Mucosa of descending colon (tissue), 3 donors: ENCODE measurements at places on chromosomes 2 and 18. TPM values are rescaled to one million over a fixed set of nuclear protein-coding genes. Genes with fewer than 3 reads are reported as not detected.

CFAP53 gene
- 0.47 TPM for total RNA-seq

FEV gene
- total RNA-seq: 2.7 TPM

CYTIP gene
- 5.8 TPM for total RNA-seq

ALKAL2 gene
- 2.2 TPM for total RNA-seq

VWC2L gene
- total RNA-seq: not detected

UGGT1 gene
- 47.1 TPM for total RNA-seq

VSNL1 gene
- 5.4 TPM for total RNA-seq

LRP1B gene
- total RNA-seq: 0.12 TPM

UXS1 gene
- 26.3 TPM for total RNA-seq

BMP10 gene
- total RNA-seq: 0.43 TPM

REG3A gene
- not detected for total RNA-seq

MRPL53 gene
- total RNA-seq: 48.2 TPM

GREB1 gene
- 1.6 TPM for total RNA-seq

DNAH7 gene
- total RNA-seq: 3.0 TPM

GRCh38 chr2:144508172-144508851 lies 11.6 kb downstream of the ZEB2 start:
- no peak for DNase-seq

DNA sequence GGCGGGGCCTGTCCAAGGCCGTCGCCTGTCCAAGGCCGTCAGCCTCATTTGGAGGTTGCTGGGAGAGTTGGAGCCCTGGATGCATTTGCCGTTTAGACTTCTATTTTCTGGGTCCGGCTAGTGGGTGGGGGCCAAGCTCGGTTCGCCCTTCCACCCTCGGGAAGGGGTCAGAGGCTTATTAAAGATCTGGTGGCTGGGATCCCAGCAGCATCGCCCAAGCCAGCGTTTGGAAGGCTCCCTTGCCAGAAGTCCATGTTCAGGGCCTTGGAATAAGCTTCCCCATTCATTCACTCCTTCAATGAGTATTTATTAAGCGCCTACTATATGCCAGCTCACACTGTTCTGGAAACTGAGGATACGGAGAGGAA lies 516 bp upstream of the DOCK10 start:
- DNase-seq: no peak

- DNase-seq: peak; percentile 77
Measured at GRCh38 chr2:204145263-204145751, 208.7 kb downstream of the ICOS start.

DNA sequence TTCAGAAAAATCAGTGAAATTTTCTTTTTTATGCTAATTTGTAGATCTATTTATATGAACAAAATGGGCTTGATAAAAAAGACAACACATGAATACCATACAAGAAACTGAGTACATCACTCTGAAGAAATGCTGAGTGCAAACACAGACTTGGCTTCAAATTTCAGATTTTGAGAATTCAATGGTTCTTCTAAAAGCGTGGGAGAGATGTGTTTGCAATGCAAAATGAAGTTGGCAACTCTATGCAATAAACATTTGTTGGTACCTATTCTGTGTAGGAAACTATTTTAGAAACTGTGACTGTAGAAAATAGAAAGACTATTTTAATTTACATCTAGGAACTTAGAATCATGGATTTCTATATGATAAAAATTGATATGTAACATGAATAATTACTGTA lies 1834.1 kb upstream of the CELF4 start:
- no peak for DNase-seq

DNA sequence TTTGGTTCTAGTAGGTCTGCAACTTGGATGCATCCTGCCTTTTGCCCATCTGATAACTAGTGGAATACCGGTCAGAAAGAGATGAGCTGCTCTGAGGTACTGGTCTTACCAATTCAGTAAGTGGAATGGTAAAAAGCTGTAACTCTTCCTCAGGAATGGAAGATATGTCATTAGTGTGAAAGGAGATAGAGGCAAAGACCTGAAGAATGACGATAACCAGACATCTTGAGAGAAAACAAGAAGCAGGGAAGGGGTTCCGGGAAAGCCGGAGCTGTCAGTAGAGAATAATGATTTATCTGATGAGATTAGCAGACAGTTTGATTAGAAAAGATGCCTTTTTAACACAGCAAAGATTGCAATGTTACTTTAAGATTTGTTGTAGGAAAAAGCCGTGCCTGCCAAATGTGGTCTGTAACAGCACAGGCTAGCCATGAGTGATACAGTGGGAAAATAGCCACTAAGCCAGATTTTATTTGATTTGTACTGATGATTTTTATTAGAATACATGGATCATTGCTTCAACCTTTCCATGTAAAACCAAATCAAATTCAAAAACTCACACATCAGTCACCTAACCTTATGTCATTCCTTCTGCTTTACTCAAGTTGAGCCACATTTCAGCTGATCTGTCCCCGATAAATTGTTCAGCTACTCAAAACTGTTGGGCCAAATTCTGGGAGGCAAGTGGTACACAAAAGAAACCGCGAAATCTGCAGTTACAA lies 110.0 kb downstream of the TCF4 start:
- no peak for DNase-seq

- DNase-seq: no peak
Measured at GRCh38 chr2:53508667-53509066, 258.9 kb upstream of the CHAC2 start.

- DNase-seq: no peak
Measured at GRCh38 chr2:156538083-156538504, 101.9 kb downstream of the GPD2 start.

- peak; percentile 96 for DNase-seq
Measured at GRCh38 chr2:174248187-174248997, at the start of gene OLA1. Gene OLA1 (minus strand): TSS chr2:174248532. CDS start chr2:174246815, 1,717 bp downstream.

- DNase-seq: no peak
Measured at GRCh38 chr18:60543646-60544045, 171.1 kb upstream of the MC4R start.

DNA sequence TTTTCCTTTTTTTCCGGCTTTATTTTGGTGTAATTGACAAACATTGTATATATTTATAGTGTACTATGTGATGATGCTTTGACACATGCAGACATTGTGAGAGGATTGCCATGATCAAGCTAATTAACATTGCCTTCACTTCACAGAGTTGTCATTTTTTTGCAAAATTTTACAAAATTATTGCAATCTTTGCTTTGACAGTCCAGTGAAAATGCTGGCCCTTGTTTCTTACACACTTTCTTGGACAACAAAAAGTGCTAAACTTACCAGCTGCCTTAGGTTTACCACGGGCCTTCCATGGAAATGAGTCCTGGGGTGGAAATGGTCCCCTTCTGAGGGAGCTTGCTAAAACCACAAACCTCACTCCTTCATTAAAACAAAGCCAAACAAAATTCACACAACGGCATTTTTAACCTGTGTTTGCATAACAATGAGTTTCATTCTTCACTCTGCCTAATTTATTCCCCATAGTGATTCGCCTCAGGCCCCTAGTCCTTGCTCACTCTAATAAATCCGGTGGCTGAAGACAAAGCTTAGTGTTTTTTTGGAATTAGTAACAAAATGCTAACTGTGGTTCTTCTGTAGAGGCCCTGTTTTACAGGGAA lies 32.2 kb downstream of the LINC00305 start:
- no peak for DNase-seq

GRCh38 chr2:237900891-237901831 lies 41.7 kb downstream of the RAMP1 start:
- DNase-seq: peak; percentile 43

- DNase-seq: no peak
Measured at GRCh38 chr18:919078-919477, 14.4 kb downstream of the ADCYAP1 start.

GRCh38 chr2:176158855-176159662 lies 2.0 kb downstream of the HOXD3 start:
- no peak for DNase-seq

- no peak for DNase-seq
Measured at GRCh38 chr2:238250896-238251295, 11.1 kb upstream of the HES6 start.

DNA sequence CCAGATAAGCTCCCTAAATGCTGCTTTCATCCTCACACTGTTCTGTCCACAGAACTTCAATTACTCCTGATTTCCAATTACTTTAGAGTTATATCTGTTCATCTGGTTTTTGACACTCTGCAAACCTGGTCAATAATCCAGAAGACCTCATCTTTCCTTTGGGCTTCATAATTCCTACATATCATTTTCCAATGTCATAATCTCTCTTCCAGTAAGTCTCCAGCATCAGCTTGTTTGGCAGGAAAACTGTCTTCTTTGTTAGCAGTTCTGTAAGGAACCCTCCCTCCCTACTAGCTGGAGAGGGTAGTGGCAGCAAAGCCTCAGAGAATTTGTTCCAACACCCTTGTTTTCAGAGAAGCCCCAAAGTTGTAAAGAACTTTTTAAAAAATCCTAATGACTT lies 11.9 kb upstream of the SLC14A1 start:
- no peak for DNase-seq

DNA sequence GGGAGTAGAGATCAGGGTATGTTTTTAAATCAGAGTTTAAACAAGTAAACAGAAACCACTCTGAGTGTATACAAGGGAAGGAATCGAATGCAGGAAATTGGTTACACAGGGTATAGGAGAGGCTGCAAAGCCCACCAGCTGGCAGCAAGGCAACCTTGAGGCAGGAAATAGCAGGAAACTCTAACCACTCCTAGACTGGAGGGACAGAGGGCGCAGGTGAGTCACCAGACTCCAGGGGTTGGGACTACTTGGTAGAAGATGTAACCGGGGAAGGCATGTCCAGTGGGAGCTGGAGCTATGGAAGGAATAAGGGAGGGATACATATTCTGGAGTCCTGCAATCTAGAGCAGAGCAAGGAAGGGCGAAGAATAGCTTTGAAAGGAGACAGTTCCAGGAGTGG lies 152.3 kb downstream of the MEIS1 start:
- DNase-seq: peak; percentile 29

DNA sequence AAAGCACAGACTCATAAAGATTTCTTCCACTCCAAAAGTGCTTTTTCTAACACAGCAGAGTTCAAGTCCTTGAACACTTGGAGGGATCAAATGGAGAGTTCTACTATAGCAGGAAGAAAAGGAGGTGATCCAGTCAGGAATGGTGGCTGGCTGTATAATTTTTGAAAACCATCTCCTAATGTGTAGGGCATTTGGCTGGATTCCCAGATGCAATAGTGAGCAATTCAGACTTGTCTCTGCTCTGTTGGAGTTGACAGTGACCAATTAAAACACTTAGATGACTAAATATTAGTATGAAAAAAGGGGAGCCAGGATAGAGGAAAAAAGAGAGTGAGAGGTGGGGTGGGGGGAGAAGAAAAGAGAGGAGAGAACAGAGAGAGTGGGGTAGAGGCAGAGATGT lies 5.3 kb upstream of the G6PC2 start:
- no peak for DNase-seq

DNA sequence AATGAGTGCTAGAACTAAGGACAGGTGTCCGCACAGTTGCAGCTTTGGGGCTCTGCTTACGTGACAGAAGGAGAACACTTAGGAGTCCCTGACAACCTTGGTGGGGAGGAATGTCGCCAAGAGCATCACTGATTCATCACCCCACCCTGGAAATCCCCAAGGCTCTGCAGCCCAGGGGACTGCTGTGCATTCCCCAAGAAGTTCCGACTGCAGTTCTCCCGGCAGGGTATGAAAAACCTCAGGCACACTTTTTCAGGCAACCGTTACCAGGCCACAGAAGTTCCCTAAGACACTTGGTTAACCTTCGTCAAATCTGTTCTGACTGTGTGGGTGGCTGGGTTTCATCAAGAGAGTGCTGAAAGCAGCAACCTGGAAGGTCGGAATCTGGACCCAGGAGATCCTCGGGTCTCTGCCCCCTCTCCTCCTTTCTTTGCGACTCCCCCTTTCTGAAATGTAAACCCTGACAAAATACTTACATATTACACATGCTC lies 192.1 kb upstream of the CXCR4 start:
- DNase-seq: no peak

DNA sequence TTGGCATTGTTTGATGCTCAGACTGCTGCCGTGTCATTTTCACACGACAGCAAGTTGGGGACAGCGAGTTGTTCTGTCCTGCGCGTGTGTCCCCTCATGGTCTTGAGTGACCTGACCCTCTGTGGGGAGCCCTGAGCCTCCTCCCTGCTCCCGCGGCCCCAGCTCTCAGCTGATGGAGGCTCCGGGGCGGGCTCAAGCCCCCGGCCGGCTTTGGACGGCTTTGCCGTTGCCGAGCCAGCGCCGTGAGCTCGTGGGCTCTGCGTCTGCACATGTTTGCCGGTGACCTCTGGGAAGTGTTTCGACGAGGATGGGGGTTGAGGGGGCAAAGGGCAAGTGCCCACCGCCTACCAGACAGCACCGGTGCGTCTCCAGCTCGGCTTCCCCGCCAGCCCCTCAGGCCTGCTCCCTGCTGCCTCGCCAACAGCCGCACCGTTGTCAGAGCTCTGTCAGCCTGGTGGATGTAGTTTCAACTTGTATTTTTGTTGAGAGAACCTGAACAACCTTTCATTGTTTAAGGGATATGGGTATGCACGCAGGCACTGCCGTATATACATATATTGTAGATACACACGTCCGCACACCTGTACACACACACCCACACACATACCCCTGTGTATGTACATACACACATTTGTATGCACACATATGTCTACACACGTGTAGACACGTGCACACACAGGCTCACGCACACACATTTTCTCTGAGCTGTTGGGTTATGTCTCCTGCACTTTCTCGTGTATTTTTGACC lies 13.7 kb downstream of the PDCD1 start:
- DNase-seq: peak; percentile 32

GRCh38 chr2:164831180-164831579 lies 10.4 kb downstream of the COBLL1 start:
- no peak for DNase-seq

GRCh38 chr18:36296650-36297416 lies 680 bp upstream of the FHOD3 start:
- DNase-seq: peak; percentile 37

GRCh38 chr2:200408428-200409316 lies 101.2 kb downstream of the KCTD18 start:
- DNase-seq: peak; percentile 48

- no peak for DNase-seq
Measured at GRCh38 chr2:69544951-69545350, 98.6 kb downstream of the AAK1 start.

DNA sequence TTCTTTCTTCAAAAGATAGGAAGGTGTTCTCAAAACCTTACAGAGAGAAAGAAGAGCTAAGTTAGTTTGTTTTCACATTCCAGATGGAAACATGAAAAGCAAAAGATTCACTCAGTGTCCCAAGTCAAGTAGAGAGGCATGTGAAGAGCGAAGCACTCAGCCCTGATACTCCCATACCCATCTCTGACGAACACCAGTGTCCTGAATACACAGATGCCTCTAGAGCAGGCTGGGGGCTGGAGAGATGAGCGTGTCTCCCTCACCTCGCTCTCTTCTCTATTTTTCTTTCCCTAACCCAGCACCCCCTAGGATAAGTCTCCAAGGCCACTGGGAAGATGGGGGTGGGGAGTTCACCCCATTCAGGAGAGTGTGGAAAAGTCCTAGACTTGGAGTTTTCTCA lies 227.8 kb downstream of the TMEM163 start:
- no peak for DNase-seq

GRCh38 chr18:63063171-63063570 lies 256.4 kb downstream of the BCL2 start:
- DNase-seq: no peak
